Activated T-cell treated with anti-CD3 and anti-CD28 coated beads for 48 hours (primary cell): ENCODE measurements at places on chromosomes 3 and 15.

- DNase-seq: no peak
Observed at GRCh38 chr3:39096775-39097174, 10.7 kb downstream of the GORASP1 start.

GRCh38 chr3:197878427-197878826, 71.6 kb upstream of the RPL35A start:
- peak; percentile 68 for DNase-seq

DNA sequence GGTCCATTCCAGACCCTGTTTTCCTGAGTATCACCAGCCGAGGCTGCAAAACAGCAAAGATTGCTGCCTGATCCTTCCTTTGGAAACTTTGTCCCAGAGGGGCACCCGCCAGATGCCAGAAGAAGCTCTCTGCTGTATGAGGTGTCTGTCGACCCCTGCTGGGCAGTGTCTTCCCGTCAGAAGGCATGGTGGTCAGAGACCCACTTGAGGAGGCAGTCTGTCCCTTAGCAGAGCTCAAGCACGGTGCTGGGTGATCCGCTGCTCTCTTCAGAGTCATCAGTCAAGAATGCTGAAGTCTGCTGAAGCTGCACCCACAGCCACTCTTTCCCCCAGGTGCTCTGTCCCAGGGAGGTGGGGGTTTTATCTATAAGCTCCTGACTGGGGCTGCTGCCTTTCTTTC, 1121.2 kb downstream of the NSUN3 start:
- no peak for DNase-seq

DNA sequence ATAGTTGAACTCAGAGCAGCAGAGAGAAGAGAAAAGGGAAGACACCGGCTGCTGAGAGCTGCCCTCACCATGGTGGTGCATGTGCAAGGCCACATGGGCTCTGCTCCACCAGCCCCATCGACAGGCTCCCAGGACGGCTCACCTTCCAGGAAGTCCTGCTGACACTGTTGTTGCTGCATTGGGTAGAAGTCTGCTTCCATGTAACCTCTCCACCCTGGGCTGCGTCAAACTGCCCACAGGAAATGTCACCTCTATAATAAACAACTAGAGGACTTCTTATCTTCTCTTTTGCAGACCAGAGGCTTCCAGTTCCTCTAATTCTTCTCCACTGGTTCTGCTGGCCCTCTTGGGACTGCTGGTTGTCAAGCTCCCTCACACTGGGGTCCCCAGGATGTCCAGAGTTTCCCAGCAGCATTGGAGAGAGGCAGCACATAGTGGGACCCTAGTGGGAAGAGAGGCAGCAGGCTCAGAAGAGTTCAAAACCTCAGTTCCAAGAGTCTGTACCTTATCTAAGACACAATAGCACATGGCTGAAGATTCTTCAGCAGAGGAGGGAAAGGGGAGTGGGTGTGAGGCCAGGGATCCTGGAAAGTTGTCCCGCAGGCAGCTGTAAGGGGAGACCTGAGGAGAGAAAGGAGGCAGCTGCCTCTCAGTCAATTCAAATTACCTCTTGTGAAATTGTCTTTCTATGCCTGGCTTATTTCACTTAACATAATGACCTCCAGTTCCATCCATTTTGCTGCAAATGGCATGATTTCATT, 5.8 kb upstream of the CCR3 start:
- no peak for DNase-seq

DNA sequence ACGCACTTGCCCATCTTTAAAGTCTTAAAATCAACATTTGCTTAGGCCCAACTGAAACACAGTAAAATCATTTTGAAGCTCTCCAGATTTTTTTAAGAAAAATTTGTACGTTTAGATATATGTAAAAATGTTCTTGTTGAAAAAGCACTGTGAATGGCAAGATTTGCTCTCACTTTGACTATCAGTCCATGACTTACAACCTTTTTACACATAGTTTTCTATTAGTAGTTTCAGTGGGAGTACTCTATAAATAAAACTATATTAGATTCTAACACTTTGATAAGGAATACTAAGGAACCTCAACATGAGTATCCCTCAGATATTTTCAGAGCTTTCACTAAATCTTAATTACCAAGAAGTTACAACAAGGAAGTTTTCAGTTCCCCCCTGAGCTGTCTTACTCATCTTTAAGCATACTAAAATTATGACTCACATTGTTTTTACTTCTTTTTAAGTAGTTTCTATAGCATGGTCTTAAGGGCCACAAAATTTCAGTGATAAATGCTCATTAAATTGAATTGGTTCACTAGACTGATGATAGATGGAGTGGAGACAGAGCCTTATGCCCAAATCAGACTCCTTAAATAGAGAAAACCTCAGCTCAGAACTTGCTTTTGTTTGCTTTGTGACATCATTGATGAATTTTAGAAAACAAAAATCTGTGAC, 31.6 kb upstream of the RAP2B start:
- no peak for DNase-seq
